ENCODE measurements at places on chromosomes 2 and 18.

GRCh38 chr18:67425672-67426071, 90.8 kb downstream of the DSEL start:
- no peak for DNase-seq

DNA sequence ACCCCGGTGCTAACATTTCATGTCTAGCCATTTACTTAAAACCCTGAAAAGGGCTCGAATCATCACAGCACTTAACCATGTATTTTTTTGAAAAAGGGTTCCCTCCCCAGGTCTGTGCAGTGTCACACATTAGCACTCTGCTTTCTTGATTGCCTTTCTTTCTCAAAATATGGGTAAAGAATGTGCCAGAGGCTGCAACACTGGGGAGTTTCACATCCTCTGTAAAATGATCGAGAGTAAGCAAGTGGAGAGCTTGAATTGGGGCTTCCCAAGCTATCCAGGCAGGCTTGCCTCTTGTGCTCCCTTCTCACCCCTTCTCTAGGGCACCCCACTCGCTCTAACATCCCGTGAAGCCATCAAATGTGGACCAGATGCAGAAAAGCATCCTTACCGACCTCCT, 177.0 kb upstream of the CCDC68 start:
- DNase-seq = no peak

- DNase-seq = no peak
Observed at GRCh38 chr2:182597570-182598295, 118.3 kb upstream of the DNAJC10 start.

GRCh38 chr2:20573620-20574422, 77.1 kb downstream of the HS1BP3 start:
- DNase-seq = no peak

- no peak for DNase-seq
Observed at GRCh38 chr2:174603280-174603679, 5.7 kb upstream of the WIPF1 start.

- no peak for DNase-seq
Observed at GRCh38 chr2:96342085-96342484, 6.5 kb downstream of the NCAPH start.

- no peak for DNase-seq
Observed at GRCh38 chr2:159086342-159086741, 117.9 kb downstream of the TANC1 start.

DNA sequence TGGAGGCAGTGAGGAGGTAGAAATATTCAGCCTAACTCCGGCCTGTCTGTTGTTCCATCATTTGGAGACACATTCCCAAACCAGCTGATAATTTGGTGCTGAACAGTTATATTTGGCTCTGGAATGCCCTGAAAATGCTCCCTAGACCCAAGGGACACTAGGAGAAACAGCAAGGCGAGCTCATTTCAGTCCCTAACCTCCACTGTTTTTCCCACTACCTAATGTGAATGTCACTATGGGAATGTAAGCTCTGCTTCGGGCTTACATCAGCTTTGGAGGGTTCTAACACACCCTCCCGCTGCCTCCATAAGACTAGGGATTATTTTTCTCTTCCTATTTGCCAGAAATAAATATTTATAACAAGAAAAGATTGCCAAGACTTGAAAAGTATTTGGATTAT, 103.5 kb downstream of the ANTXR1 start:
- DNase-seq = no peak

GRCh38 chr2:209146682-209147320, 277.0 kb upstream of the MAP2 start:
- DNase-seq = no peak

Data from activated T-cell treated with anti-CD3 and anti-CD28 coated beads, Interleukin-2, amount 50 U/mL, for 24 hours (primary cell).